Stimulated activated naive CD4-positive, alpha-beta T cell treated with Interleukin-2 at 50 U/mL for 16 hours (primary cell): ENCODE measurements at places on chromosomes 7 and 10.
A peak's percentile ranks its signal among the peaks of the same experiment; 100 is the strongest.

- peak; percentile 68 for DNase-seq
These were observed 1.1 kb upstream of the GPER1 start for GRCh38 chr7:1086588-1087464.

GRCh38 chr10:133204226-133205015 lies 25.6 kb upstream of the UTF1 start:
- no peak for DNase-seq

GRCh38 chr7:80347173-80347572 lies 164.7 kb downstream of the GNAT3 start:
- DNase-seq, result no peak

DNA sequence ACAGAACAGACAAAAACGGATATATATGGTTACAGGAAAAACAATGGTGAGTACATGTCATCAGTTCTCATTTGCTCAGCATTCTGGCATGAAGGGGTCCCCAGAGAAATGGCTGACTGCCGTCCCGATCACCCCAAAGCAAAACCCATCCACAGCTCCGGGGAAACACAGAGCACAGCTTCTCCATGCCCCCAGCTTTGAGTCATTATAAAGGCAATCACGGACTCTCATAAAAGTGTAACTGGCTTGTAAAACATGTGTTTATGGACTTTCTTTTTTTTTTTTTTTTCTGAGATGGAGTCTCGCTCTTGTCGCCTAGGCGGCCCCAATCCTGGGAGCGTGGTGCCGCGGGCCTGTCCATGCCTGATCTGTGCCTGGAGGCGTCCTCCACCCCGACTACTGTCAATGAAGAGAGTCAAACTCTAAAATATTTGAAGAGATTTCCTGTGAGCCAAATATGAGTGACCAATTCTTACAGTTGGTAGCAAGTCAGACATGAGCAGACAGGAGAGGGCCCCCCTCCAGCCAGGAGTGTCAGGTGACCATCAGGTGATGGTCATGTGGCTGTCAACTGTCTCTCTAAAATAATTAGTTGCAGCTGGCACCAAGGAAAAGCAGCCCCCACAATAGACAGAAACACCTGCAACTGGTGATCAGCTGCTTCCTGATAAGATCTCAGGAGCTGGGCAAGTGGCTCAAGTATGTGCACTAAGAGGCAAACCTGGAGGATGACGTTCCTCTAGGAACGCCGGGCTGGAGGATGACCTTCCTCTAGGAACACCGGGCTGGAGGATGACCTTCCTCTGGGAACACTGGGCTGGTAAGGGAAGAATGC lies 21.7 kb upstream of the NOM1 start:
- DNase-seq, result no peak

- DNase-seq, result no peak
These were observed 123.1 kb downstream of the NRBF2 start for GRCh38 chr10:63256009-63256773.

DNA sequence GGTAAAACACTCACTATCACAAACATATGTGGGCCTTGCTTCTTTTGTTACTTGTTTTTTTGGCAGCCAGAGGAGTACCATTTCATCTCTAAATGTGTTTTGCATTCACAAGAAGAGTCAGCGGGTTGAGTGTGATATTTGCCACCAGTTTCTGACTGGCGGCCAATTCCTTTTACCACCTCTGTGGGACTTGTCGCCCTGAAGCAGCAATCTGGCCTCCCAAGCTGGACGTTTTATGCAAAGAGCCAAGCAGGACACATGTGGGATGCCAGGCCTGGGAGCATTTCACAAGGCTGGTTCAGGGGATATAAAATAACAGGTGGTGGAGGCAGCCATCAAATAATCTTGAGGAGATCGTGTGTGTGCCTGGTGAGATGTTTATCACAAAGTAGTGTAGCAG lies 61.8 kb upstream of the TRIL start:
- DNase-seq, result no peak

DNA sequence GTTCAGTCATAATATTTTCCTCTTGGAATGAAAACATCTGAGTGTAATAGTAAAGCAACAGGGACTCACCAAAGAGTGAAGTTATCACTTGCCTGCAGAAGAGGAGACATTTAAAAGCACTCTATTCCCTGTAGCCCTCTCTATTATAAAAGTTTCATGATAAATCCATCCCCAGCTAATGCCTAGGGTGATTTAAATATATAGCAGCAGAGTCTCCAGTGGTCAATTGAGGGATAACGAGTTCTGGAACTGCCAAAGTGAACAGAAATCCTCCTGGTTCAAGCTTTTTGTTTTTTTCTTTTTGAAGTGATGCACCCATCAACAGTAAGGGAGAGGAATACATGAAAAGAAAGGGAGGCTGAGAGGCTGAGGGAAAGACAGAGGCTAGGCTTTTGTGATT lies 87.3 kb downstream of the EVX1 start:
- DNase-seq, result no peak

GRCh38 chr7:148507787-148508186 lies 82.8 kb upstream of the C7orf33 start:
- DNase-seq, result peak; percentile 16

- DNase-seq, result no peak
These were observed 26.2 kb downstream of the RAMP3 start for GRCh38 chr7:45183711-45184210.

DNA sequence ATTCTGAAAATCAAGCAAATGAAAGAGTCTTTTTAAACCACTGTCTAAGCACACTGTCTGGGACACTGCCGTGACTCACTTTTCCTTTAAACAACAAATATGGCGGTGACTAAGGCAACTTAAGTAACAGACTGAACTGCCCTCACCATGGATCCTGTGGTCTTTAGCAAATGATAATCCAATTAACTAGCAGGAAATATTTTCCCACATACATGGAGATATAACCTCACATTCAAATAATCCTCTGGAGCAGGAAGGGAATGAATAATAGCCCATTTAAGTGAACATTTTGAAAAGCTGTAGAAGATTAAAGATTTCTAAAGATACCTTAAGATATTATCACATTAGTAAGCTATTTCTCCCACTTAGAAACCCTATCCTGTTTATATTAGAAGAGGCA lies 40.3 kb upstream of the LRRC17 start:
- DNase-seq, result no peak

- no peak for DNase-seq
These were observed 23.5 kb upstream of the PDE1C start for GRCh38 chr7:32093415-32094408.

DNA sequence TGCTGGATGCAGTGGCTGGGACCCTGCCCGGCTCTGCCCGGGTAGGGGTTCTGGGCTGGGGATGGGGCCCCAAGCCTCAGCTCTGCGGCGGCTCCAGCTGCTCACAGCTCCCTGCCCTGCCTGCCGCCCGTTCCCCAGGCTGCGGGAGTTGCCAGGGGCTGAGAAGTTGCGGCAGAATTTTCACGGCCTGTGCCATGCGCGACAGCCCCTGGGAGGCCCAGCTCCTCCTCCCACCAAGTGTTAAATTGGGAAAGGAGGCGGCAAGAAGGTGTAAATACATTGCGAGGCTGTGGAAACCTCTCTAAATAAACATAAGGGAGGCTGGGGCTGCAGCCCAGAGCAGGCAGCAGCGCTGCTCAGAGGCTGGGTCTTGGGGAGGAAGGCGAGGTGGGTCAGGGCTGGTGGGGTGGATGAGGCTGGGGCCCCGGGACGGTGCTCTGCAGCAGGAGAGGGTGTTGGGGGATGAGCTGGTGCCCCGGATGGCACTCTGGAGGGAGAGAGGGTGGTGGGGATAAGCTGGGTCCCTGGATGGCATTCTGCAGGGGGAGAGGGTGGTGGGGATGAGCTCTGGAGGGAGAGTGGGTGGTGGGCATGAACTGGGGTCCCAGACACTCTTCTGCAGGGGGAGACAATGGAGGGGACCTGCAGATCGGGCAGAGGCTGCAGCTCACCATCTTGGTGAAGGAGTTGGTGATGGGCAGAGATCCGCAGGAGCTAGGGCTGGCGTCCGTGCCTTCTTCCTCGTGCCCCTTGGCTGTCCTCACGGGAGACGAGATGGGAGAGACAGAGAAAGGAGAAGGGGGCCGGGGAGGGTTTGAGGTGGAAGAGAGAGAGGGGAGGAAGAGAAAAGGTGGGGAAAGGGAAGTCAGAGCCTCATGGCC lies 85.5 kb upstream of the GNA12 start:
- DNase-seq, result no peak

DNA sequence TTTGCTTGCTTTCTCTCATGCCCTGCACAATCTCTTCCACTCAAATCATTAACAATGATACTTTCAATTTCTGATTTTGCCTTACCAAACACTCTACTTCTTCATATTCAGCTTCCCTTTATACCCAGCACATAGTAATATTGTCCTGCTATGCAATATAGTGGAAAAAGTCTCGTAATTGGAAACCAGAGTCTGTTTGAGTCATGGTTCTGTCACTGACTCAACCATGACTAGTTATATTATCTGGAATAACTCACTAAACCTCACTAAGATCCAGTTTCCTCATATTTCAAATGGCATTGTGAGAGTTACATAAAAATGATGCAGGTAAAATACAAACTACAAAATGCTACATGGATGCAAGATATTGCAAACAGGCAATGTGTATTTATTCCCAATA lies 98.5 kb upstream of the LRRTM3 start:
- DNase-seq, result no peak
